ENCODE measurements at places on chromosomes 1 and 21.

GRCh38 chr21:46217511-46218196, 10.9 kb downstream of the LSS start:
- no peak for DNase-seq

DNA sequence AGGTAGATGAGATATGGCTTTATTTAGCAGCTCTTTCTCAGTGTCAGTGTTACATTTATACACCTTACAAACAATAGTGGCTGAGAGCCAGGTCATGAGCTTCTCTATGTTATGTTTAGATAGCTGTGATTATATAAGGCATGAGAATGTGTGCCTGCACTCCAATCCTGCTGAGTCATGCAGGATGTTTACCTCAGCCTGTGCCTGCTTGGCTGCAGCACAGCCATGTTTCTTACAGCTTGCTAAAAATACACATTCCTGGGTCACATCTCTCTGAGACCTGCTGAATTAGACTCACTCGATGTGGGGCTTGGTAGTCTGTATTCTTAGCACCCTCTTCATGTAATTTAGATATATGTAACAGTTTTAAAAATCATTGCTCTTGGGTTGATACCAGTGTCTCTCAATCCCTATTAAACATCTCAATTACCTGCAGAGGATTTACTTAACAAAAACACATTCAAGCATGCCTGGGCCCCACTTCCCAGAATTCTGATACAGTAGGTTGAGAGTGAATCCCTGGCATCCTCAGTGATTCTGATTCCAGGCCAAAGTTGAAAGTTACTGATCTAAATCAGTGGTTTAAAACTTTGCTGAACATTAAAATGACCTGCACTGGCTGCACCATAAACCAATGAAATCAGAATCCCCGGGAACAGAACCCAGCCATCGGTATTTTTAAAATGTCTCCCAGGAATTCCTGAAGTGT, 107.5 kb downstream of the GDAP2 start:
- peak; percentile 12 for DNase-seq

GRCh38 chr1:210633636-210634035, 304.9 kb downstream of the HHAT start:
- DNase-seq: no peak

- no peak for DNase-seq
These were observed 11.7 kb downstream of the BPNT1 start for GRCh38 chr1:220077887-220078286.

GRCh38 chr1:53979712-53980450, 33.7 kb downstream of the LRRC42 start:
- DNase-seq: no peak

DNA sequence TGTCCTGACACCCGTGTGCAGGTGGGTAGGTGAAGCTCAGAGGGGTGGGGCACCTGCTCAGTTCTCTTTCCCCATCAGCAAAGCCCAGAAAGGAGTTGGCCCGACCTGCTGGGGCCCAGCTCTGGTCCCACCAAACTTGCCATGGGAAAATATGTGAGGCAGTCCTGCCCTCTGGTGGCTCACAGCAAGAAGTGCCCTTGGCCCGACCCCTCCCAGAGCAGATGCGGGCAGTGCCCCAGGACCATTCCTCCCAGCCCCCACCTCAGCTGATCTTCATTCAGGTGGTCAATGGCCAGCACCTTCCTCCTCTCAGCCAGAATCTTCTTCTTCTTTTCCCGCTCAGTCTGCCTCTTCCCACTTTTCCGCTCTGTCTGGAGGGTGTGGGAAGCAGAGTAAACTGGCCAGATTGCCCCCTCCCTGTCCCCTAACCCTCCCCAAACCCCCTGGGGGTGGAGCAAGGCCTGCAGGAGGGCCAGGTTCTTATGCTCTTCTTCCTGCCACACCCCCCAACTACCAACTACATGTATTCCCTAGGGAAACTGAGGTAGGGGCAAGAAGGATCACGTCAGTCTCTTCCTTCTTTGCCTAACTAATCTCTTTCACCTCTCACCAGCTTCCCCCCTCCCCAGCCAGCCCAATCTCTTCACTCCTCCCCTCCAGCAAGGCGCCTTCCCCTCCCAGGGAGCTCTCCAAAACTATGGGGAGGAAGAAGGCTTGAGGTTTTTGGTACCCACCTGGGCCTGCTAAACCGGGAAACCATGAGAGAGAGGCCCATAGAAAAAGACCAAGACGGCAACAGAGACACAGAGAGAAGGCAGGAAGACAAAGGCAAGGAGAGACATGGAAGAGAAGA, 15.6 kb downstream of the TNNT2 start:
- DNase-seq: peak; percentile 56

DNA sequence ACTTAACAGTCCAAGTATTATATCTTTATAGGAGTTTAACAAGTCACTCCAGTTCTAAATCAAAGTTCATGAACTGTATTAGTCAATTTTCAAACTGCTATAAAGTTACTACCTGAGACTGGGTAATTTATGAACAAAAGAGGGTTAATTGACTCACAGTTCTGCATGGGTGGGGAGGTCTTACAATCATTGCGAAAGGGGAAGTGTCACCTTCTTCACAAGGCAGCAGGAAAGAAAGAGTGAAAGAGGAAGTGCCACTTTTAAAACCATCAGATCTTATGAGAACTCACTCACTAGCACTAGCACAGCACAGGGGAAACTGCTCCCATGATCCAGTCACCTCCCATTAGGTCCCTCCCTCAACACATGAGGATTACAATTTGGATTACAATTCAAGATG, 70.0 kb downstream of the CLCA4 start:
- DNase-seq: no peak

DNA sequence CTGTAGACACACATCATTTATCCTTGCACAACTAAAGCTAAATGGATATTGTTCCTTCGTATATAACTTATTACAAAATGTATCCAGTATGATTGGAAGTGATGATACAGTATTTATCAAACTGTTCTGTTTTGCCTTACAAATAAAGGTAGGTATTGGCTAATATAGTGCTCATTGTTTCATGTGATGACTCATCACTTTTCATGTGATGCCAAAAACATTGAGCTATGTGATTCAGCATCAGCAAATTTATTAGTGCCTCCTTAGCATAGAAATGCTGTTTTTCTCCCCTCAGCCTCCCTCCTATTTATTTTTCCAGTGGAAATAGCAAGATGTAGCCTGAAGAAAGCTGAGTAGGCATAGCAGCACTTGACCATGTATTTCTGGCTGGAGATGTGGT, 228.6 kb upstream of the LYPLAL1 start:
- DNase-seq: no peak

DNA sequence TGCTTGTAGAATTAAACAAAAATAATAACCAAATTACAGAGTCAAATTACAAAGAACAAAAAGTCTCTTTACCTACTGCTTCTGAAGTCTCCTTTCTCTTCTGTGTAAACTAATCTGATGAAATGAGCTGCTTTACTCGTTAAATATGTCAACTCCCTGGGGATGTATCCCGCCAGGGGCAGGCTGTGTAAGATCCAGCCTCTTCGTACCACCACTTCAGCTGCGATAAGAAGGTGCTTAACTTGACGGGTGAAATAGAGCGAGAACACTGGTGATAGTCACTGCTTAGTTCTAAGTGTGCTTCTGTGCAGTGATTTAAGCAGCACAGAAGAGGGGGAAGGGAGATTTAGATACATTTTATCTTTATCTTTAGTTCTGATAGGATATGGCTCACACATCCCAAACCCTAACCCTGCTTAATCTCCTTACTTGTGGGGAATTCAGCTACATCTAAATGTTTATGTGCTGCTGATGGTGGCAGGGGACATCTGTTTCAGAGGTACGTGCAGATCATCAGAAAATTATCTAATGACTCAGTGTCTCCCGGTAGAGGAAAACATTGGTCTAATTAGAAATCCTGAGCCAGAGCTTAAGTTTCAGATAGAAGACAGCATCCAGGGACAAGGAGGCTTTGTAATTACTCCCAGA, 46.0 kb downstream of the RHOU start:
- DNase-seq: no peak

- no peak for DNase-seq
These were observed 137.1 kb downstream of the PROX1 start for GRCh38 chr1:214124915-214125314.

GRCh38 chr21:26949830-26950229, 17.1 kb downstream of the ADAMTS5 start:
- no peak for DNase-seq

DNA sequence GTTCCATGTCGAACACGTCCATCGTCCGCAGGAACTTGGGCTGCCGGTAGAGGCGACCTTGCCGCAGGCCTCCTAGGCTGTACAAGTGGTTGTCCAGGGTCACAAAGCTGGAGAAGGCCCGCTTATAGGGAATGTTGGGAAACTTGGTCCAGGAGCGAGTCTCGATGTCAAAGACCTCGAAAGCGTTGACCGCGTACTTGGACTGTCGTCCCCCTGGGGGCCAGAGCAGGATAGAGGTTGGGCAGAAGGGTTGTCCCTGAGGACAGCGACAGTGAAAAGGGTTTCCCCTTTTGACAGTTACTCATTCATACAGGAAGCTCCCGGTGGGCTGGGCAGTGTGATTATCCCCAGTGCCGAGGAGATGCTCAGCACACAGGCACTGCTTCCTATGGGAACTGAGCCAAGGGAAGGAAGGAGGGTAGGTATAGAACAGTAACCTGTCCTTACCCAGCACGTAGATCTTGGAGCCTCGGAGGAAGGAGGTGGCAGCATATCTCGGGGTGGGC, 17.5 kb downstream of the KLHDC8A start:
- no peak for DNase-seq

DNA sequence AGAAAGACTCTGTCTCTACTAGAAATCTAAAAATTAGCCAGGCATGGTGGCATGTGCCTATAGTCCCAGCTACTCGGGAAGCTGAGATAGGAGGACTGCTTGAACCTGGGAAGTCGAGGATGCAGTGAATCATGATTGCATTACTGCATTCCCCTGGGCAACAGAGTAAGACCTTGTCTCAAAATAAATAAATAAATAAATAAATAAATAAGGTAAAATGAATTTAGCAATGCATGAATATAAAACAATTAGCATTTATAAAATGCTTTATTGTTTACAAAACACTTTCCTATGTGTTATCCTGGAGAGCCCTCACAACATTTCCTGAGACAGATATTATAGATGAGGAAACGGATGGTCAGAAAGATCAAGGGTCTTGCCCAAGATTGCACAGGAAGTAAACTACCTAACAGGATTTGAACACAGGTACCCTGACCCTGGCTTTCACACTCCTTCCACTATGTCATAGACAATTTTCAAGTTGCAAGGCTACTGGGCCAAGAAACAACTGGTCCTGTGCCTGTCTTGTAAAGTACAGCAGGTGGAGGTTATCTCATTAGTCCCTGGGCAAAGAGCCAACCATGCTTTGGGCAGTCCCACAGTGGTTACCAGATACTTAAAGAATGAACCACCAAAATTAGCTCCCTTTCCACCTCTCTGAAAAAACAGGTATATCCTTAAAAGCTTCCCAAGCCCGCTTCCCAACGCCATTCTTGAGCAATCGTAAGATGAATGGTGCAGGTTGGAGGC, 15.4 kb upstream of the VSIG8 start:
- no peak for DNase-seq

- no peak for DNase-seq
These were observed 165.3 kb downstream of the GALNT2 start for GRCh38 chr1:230232371-230232771.

- DNase-seq: no peak
These were observed 44.2 kb upstream of the EXOSC10 start for GRCh38 chr1:11143907-11144306.

DNA sequence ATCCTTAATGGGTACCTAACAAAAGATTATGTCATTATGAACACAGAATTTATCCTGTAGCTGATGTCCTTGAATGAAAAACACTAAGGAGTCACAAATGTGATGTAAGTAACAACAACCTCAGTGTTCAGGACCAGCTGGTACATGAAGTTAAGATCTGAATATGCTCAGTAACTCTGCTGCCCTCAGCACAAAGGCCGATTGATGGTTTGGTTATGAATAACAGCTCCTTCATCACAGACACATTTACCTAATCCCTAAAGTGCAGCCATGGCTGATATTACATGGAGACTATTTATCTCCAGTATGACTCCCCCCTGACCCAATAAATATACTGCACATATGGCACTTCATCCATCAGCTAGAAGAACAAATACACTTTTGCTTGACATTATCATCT, 75.2 kb downstream of the PLPPR5 start:
- no peak for DNase-seq

GRCh38 chr1:67723620-67724019, 38.6 kb downstream of the GADD45A start:
- DNase-seq: peak; percentile 18

DNA sequence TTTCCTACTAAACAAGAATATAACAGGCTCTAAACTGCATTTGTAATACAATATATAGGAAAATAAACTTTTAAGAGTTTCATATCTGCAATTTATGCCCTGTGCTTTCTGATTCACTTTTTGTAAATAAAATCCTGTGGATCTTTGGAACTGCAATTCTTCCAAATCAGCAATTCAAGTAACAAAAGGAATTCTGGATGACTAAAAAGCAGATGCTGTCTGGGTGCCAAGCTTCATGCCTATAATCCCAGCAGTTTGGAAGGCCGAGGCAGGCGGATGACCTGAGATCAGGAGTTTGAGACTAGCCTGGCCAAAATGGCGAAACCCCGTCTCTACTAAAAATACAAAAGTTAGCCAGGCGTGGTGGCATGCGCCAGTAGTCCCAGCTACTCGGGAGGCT, 6.3 kb downstream of the NME7 start:
- DNase-seq: no peak

- DNase-seq: no peak
These were observed 117.7 kb downstream of the SIM2 start for GRCh38 chr21:36816561-36817130.

- DNase-seq: peak; percentile 25
These were observed 14.5 kb upstream of the MX1 start for GRCh38 chr21:41411449-41412089.

DNA sequence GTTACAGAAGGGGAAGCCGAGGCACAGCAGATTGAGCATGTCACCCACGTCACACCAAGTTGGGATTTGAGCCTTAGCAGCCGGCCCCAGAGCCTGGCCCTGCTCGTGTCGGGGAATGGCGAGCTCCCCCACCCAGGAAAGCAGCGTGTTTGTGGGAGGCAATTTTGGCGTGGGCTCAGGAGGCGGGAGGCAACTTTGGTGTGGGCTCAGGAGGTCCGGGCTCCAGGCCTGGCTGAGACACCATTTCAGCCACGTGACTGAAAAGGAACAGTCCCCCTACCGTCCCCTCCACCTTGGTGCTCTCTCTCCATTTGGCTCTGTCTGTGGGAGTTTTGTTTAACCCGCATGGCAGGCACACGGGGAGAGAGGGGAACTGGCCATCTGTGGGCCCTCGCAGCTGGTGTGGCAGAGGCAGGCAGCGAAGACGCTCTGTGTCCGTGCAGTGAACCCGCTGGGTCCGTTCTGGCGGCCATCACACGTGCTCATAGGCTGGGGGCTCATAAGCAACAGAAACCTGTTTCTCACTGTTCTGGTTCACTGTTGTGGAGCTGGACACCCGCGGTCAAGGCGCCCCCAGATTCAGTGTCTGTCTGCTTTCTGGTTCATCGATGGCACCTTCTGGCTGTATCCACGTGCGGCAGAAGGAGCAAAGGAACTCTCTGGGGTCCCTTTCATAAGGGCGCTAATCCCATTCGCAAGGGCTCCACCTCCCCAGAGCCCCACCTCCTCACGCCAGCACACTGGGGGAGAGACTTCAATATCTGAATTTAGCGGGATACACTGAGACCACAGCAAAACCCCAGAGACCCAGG, 110.2 kb downstream of the CRYAA start:
- DNase-seq: no peak

GRCh38 chr1:93694819-93695218, 13.2 kb upstream of the BCAR3 start:
- peak; percentile 80 for DNase-seq

Data from ACHN (cell line).